ENCODE measurements at places on chromosomes 12 and 14.

DNA sequence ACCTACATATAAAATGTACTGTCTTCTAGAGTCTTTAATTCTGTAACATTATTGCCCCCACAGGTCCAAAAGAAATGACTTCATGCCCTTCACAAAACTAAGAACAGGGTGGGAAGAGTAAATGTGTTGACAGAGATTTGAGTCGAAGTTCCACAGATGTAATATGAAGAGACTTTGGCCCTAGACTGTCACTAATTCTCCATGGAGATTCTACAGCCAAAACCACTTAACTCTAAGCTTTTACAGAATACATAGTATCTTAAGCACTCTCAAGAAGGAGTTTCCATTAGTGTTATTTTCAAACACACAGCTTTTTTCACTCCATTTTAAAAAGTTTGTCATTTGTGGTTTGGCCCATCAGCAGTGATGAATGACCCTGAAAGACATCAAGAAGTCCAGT is 56.3 kb downstream of the ABCC9 start:
- no peak for DNase-seq

GRCh38 chr12:132095520-132096409 is 48.4 kb downstream of the DDX51 start:
- DNase-seq = no peak

GRCh38 chr14:59268011-59268410 is 79.5 kb downstream of the DAAM1 start:
- no peak for DNase-seq

GRCh38 chr12:1552911-1553491 is 41.4 kb downstream of the FBXL14 start:
- DNase-seq = no peak

All from esophagus squamous epithelium (tissue), 5 donors.